Osteocyte (in vitro differentiated cells): ENCODE measurements at places on chromosomes 4 and X. TPM values are rescaled to one million over a fixed set of nuclear protein-coding genes. Genes with fewer than 3 reads are reported as not detected.
A peak's percentile ranks its signal among the peaks of the same experiment; 100 is the strongest.

DNA sequence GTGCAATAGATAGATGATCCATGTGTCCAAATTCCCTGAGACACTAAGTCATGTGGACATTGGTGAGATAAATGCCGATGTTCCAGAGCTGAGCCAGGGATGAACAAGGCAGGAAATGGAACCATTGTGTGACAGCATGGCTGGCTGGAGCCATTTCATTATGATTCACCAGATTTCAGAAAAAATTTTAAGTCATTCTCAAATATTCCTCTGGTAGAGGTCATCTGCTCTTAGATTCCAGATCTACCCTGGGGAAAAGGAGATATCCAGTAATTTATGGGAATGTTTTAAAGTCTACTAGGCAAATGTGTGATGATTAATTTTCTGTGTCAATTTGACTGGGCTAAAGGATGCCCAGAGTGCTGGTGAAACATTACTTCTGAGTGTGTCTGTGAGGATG lies 287.3 kb downstream of the STK32B start:
- H3K4me1 ChIP-seq, result peaks cover 25% of the 10 kb centered on the region
- H3K27me3 ChIP-seq, result no peaks in the 10 kb centered on the region
- DNase-seq, result no peak

GRCh38 chr4:153877898-153878297 lies 89.0 kb upstream of the SFRP2 start:
- no peaks in the 10 kb centered on the region for H3K36me3 ChIP-seq
- no peaks in the 10 kb centered on the region for H3K4me1 ChIP-seq
- no peak for DNase-seq
- no peak overlapping the region for H3K27ac ChIP-seq
- no peak overlapping the region for H3K4me3 ChIP-seq
- H3K27me3 ChIP-seq, result peaks cover 11% of the 10 kb centered on the region

- DNase-seq, result no peak
- H3K4me3 ChIP-seq, result no peak overlapping the region
- no peaks in the 10 kb centered on the region for H3K4me1 ChIP-seq
- no peak overlapping the region for H3K27ac ChIP-seq
Measured at GRCh38 chr4:112947616-112948015, 101.8 kb upstream of the ANK2 start.

DNA sequence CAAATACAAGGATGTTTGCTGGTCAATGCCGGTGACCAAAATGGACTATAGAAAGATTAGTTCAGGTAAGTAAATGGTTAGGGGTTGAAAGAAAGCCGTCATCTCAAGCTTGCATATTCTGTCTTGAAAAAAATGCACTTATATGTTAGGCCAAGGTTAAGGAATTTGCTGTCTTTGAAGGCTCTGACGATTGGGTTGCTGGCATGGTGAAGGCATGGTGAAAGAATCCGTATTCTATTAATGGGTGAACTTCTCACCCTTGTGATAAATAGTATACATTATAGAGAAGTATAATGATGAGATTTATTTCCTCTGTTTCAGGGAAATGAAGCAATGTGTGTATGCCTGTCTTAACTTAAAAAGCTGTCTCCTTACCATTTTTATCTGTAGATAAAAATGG lies 132.6 kb downstream of the ADGRL3 start:
- H3K27ac ChIP-seq, result no peak overlapping the region
- no peaks in the 10 kb centered on the region for H3K4me1 ChIP-seq
- H3K27me3 ChIP-seq, result no peaks in the 10 kb centered on the region
- no peak for DNase-seq

DNA sequence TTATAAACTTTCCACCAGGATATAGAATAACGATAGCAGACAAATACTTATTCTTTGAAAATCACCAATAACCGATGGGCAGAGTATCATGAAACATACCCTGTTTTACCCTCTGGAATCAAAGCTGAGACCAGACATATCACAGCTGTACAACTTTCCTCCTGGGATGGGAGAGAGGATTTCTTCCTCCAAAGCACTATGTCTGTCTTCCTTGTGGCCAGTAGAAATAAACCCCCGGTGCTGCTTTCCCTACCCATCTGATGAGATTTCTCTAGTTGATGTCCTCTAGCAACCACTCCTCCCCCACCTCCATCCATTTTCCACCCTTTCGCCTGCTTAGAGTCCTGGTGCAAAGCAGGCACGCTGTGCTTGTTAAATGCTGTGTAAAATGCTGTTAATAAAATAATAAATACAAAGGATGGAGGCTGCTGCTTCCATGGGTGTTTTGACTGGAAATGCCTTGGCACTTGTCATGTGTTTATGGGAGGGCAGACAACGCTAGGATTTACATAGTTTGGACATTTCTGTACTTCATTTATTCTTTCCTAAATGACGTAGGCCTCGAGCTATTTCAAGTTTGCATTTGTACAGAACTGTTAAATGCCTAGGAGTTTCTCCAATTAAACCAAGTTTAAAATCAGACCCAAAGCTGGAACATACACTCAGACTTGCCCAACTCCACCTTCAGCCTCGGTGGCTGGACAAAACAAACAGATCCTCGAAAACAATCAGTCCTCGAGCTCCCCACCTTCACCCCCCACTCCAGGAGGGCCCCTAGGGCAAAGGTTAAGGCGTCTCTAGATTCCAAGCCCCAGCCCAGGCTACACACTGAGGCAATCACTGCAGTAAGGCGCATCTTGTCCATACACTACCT lies 10.1 kb downstream of the BCOR start:
- H3K4me3 ChIP-seq, result peak overlapping the region; percentile 24
- no peak for DNase-seq
- peaks cover 2% of the 10 kb centered on the region for H3K36me3 ChIP-seq

DNA sequence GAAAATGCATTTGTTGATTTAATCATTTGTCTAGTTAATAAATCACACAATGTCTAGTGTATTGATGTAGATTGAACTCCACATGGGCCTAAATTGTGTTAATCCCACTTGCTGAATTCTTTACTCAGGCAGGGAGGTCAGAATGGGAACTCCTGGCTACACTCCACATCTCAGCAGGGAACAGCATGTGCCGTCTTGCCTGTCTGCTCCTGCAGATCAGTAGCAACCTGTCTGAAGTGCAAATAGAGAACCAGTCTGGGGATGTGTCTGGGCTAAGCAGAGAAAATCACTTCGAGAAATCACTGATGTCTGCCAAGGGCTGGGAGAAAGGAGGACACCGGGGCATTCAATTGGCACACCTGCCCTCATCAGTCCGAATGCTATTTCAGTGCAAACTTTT lies 16.5 kb upstream of the MXRA5 start:
- peak; percentile 49 for DNase-seq
- H3K36me3 ChIP-seq, result no peaks in the 10 kb centered on the region
- peaks cover 14% of the 10 kb centered on the region for H3K4me1 ChIP-seq
- H3K4me3 ChIP-seq, result no peak overlapping the region
- no peak overlapping the region for H3K27ac ChIP-seq
- no peaks in the 10 kb centered on the region for H3K27me3 ChIP-seq

DNA sequence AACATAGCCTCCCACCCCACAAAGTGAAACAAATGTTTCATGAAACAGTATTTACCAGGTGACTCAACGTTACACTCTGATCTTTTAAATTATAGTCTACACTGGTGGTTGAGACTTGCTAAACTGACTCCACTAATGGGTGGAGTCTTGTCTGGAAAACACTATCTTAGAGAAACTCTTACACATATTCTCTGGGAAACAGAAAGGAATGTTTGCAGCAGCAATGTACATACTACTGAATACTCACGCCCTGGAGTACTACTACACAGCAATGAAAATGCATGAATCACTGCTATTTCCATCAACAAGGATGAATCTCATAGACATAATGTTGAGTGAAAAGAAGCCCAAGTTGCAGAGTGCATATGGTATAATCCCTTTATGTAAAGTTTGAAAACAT lies 208.5 kb upstream of the IGFBP7 start:
- no peaks in the 10 kb centered on the region for H3K4me1 ChIP-seq
- H3K4me3 ChIP-seq, result no peak overlapping the region
- H3K27me3 ChIP-seq, result peaks cover 45% of the 10 kb centered on the region
- H3K27ac ChIP-seq, result no peak overlapping the region
- no peaks in the 10 kb centered on the region for H3K36me3 ChIP-seq

- no peak overlapping the region for H3K27ac ChIP-seq
- H3K4me1 ChIP-seq, result peaks cover 2% of the 10 kb centered on the region
- H3K27me3 ChIP-seq, result no peaks in the 10 kb centered on the region
- no peak overlapping the region for H3K4me3 ChIP-seq
- DNase-seq, result no peak
- H3K36me3 ChIP-seq, result no peaks in the 10 kb centered on the region
Measured at GRCh38 chr4:40672528-40673522, 43.2 kb upstream of the RBM47 start.

GRCh38 chr4:139227729-139228404 lies 50.8 kb upstream of the ELF2 start:
- no peak overlapping the region for H3K27ac ChIP-seq
- H3K4me1 ChIP-seq, result peaks cover 2% of the 10 kb centered on the region
- no peaks in the 10 kb centered on the region for H3K36me3 ChIP-seq
- peak; percentile 10 for DNase-seq
- H3K4me3 ChIP-seq, result no peak overlapping the region
- H3K27me3 ChIP-seq, result no peaks in the 10 kb centered on the region

GRCh38 chr4:102362922-102363432 lies 17.7 kb upstream of the SLC39A8 start:
- H3K36me3 ChIP-seq, result no peaks in the 10 kb centered on the region
- H3K4me1 ChIP-seq, result no peaks in the 10 kb centered on the region
- DNase-seq, result no peak
- H3K27me3 ChIP-seq, result peaks cover 13% of the 10 kb centered on the region
- H3K4me3 ChIP-seq, result no peak overlapping the region

DNA sequence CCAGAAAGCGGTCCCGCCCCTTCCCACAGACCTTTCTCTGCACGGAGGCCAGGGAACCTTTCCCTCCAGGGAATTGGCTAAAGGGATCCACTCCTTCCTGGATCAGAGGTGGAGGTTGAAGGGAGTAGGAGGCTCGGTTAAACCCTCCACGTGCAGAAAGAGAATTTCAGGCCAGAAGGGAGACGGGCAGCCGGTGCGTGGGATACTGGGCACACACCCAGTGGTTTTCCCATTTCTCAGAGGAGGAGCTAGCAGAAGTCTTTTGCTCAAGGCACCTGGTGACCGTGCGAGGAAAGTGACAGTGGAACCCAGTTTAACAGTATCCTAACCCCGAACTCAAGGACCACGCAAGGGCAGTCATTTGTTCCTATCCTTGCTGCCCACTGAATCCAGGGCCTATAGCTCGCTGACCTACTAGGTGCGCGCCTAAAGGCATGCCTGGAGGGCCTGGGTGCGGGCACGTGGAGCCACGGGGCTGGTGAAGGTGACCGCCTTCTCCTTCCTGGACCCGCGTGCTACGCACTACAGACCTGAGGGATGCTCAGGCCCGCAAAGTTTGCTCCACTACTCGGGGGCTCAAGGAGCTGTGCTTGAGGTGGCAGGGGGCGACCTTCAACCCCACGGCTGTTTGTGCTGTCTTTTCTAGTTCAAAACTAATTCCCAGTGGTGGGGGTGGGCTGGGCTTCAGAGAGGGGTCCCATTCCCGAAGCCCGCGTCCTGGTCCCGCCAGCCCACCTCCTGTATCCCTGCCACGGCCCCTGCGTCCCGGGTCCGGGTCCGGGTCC lies 587 bp upstream of the AFF2 start:
- no peaks in the 10 kb centered on the region for H3K36me3 ChIP-seq
- no peak overlapping the region for H3K27ac ChIP-seq
- H3K4me1 ChIP-seq, result peaks cover 4% of the 10 kb centered on the region
- DNase-seq, result no peak
- peak overlapping the region; percentile 22 for H3K4me3 ChIP-seq

GRCh38 chrX:44896876-44897186 lies 23.8 kb downstream of the KDM6A start:
- peaks cover 17% of the 10 kb centered on the region for H3K4me1 ChIP-seq
- no peak overlapping the region for H3K27ac ChIP-seq
- H3K27me3 ChIP-seq, result no peaks in the 10 kb centered on the region

GRCh38 chr4:146143888-146144287 lies 31.6 kb upstream of the LSM6 start:
- H3K27me3 ChIP-seq, result peaks cover 24% of the 10 kb centered on the region
- no peak overlapping the region for H3K27ac ChIP-seq
- no peak overlapping the region for H3K4me3 ChIP-seq
- no peak for DNase-seq
- no peaks in the 10 kb centered on the region for H3K36me3 ChIP-seq
- H3K4me1 ChIP-seq, result no peaks in the 10 kb centered on the region

DNA sequence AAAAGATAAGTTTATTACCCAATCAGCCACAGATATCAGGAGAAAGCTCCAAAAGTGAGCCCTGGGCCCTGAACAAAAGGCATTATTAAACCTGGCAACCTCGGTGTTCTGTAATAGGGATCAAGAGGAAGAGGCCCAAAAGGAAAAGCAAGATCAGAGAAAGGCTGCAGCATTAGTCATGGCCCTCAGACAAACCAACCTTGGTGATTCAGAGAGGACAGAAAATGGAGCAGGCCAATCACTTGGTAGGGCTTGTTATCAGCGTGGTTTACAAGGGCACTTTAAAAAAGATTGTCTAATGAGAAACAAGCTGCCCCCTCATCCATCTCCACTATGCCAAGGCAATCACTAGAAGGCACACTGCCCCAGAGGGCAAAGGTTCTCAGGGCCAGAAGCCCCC lies 75.7 kb downstream of the AGTR2 start:
- H3K27me3 ChIP-seq, result no peaks in the 10 kb centered on the region
- DNase-seq, result no peak
- no peaks in the 10 kb centered on the region for H3K4me1 ChIP-seq
- H3K27ac ChIP-seq, result no peak overlapping the region
- H3K36me3 ChIP-seq, result no peaks in the 10 kb centered on the region
- no peak overlapping the region for H3K4me3 ChIP-seq

GRCh38 chr4:71029504-71029903 lies 36.1 kb downstream of the DCK start:
- DNase-seq, result no peak
- peaks cover 34% of the 10 kb centered on the region for H3K36me3 ChIP-seq
- H3K27ac ChIP-seq, result no peak overlapping the region
- H3K4me1 ChIP-seq, result peaks cover 19% of the 10 kb centered on the region

DNA sequence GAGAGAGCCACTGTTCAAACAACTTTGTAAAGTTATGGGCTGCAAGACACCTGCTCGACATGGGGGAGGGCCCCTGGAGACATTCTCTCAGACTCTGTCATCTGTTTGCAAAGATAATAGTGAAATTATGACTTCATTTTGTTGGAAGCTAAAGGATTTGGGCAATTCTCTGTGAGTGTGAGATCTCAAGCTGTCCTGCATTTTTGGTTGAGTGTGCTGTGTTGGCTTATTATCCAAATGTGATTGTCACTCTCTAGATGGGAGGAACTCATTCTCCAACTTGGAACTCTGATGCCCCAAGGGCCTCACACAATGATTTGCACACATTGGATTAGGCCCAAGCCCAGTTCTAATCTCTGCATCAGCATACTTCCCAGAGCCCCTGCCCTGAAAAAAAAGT lies 63.7 kb downstream of the STK32B start:
- H3K27ac ChIP-seq, result peak overlapping the region; percentile 62
- peaks cover 59% of the 10 kb centered on the region for H3K4me1 ChIP-seq
- no peak for DNase-seq
- H3K27me3 ChIP-seq, result no peaks in the 10 kb centered on the region
- H3K36me3 ChIP-seq, result peaks cover 6% of the 10 kb centered on the region

- H3K27ac ChIP-seq, result no peak overlapping the region
- DNase-seq, result no peak
- H3K4me1 ChIP-seq, result no peaks in the 10 kb centered on the region
- no peaks in the 10 kb centered on the region for H3K27me3 ChIP-seq
Measured at GRCh38 chr4:3518511-3518880, 13.7 kb downstream of the LRPAP1 start.

NEXMIF gene
- total RNA-seq, result not detected in 2 replicates

CHRDL1 gene
- total RNA-seq, result 0.32 and 0.63 TPM in 2 replicates

AKAP14 gene
- total RNA-seq, result not detected in 2 replicates

MAGEC1 gene
- total RNA-seq, result not detected in 2 replicates

TMEM31 gene
- total RNA-seq, result not detected in 2 replicates

GAGE12H gene
- total RNA-seq, result not detected in 2 replicates

TMSB15C gene
- 3.9 and 6.8 TPM in 2 replicates for total RNA-seq

F9 gene
- total RNA-seq, result not detected in 2 replicates

IQCM gene
- not detected in 2 replicates for total RNA-seq
